ENCODE measurements at places on chromosomes 11 and 22.

GRCh38 chr22:42991010-42991651 lies 23.8 kb downstream of the PACSIN2 start:
- DNase-seq: no peak

DNA sequence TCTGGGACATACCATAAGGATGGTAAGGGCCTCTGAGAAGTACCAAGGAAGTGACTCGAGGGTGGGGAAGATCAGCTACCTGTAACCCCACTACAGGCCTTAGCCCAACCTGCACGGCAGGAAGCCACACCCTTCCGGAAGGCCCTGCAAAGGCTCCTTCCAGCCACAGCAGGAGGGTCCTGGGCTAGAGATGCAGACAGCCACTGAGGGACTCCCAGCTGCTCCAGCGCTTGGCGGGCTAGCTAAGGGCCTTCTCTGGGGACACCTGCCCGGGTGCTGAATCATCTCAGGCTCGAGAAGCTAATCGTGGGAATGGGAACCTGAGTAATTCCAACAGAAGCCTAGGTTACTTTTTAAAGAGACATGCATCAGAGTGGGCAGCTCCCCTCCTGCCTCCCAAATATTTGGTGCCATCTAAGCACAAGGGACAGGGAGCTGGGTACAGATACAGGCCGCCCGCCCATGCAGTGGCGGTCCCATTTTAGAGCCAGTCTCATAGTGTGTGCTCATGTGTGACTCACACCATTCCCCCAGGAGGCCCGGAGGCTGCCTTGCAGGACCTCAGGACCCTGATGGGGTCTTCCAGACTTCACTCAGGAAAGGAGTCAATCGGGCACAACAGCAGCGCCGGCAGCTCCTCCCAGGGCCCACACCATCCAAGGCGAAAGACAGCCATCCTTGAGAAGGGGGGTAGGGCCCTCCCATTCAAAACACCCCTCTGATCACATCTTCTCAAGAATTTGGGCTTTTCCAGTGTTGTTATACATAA lies 8.0 kb downstream of the MYH9 start:
- no peak for DNase-seq

DNA sequence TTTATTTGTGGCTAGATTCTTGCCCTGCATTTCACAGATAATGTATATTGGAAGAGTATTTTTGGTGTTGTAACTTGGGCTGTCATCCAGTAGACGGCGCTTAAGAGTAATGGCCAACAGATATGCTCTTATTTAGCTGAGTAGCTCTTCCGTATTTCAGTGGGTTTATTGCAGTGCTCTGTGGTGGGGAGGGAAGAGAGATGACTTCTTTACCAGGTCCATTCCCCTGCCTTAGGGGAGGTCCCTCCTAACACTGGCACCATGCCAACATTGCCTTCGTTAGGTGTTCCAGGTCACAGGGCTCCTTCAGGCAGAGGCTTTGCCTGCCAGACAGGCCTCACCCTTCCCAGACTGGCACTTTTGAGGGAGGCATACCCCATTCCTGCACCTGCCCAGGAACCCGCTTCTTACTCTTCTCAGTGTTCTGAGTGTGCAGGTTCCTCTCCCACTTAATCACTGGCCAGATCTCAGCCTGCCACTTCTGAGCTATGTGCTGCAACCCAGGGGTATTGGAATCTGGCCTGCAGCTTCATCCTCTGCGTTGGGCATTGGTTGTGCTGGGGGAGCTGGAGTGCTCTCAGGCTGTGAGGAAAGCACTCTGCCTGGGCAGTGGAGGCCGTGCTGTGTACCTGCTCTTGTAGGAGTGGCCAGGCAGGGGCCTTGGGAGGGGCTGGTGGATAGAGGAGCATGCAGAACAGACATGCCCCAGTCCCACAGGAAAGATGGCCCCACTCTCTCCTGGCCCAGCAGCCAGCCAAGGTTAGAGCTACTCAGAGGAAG lies 29.4 kb upstream of the SLN start:
- no peak for DNase-seq

DNA sequence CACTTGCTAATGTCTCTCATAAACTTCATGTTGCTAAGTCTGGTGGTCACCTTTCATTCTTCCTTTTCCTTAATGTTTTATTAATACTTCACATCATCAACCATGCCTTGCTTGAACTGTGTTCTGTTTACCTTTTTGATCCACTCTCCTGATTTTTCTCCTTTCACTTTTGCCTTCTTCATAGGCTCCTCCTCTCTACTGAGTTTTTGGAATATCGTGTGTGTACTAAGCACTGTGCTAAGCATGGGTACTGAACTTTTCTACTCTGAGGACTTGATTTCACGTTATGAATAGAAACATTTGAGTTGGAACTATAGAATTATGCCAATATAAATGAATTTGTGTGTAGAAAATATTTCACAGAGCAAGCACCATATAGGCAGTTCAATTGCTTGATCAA lies 90.6 kb downstream of the ATM start:
- DNase-seq: no peak

DNA sequence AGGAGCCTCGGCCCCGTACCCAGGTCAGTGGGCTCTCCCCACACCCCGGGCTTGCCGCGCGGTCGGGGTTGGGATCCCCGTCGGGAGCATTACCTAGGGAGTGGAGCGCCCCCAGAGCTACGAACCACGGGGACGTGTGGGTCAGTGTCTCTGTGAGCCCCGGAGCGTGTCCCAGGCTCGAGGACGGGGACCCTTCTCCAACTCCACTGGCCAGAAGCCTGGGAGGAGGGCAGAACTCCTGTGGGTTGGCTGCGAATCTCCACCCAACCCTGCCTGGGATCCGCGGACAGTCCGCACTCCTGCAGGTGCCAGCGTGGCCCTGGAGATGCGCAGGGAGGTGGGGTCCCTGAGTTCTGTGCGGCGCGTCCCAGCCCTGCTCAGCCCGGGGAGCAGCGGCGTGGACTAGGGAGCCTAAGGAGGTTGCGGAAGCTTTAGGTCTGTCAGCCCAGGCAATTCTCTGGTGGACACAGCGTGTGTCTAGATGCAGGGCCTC lies 346 bp downstream of the PPFIBP2 start:
- DNase-seq: no peak

- no peak for DNase-seq
Observed at GRCh38 chr22:37018815-37019308, 385 bp downstream of the TST start.

DNA sequence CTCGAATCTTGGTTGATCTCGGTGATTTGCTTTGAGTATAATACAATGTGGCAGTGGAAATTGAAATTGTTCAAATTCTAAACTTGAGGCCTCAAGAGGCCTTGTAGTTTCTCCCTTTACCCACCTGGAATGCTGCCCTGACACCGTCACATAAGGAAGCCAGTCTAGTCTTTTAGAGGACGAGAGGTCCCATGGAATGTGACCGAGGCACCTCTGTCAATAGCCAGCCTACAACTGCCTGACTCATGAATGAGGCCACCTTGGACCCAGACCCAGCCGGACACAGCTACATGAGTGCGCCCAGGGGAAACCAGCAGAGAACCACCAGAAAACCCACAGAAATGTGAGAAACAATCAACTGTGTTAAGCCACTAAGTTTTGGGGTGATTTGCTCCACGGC lies 52.5 kb downstream of the RPL27A start:
- DNase-seq: no peak

GRCh38 chr11:285021-285893 lies 3.7 kb upstream of the PGGHG start:
- DNase-seq: no peak

- no peak for DNase-seq
Observed at GRCh38 chr11:20221566-20221965, 61.3 kb upstream of the DBX1 start.

DNA sequence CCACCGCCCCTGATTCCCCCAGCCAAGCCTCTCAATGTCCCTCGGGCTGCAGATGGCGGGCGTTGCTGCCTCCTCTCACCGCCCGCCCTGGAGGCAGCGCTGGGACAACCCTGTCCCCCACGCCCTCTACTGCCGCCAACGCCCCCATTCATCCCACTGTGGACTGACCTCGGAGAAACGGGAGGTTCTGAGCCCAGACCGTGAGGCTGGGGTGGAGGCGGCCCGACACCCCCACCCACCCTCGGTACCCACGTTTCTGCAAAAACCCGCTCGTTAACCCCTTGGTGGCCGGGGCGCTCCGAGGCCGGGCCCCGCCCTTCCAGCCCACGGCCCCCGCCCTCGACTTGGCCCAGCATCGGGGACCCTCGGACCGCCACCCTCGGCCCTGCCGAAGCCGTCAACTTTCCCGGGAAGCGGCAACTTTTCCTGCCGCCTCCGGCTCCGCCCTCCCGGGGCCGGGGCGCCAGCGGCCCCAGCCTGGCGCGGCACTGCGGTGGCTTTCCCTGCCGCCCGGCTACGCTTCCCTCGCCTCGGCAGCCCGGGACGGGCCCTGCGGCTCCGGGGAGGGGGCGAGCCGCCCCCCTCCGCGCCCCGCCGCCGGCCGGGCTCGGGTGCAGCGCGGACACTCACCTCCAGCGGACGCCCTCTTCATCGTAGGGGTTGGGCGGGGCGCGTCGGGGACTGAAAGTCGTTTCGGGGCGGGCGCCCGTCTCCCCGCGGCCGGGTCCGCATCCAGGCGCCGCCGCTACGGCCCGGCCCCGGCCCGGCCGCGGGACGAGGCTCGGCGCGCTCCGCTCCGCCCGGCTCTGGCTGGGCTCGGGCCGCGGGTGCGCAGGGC lies 458 bp downstream of the RTN4R start:
- DNase-seq: no peak

DNA sequence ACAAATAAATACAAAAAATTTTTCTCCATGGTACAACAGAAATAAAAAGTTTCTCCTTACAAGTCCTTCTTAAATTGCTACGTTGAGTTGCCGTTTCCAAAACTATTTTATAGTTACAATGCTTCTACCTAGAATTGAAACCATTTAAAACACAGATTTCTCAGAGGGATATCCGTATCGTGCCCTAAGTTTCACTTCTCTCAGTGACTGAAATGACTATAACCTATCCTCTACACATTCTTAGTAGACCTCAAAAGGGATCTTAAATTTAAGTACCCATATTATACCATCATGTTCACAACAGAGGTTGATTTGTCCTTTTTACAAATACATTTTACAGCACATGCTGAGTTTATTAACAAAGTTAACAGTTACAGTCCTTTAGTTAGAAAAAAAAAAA lies 44.1 kb downstream of the USP28 start:
- no peak for DNase-seq

GRCh38 chr11:70908223-70908622 lies 344.2 kb downstream of the SHANK2 start:
- no peak for DNase-seq

GRCh38 chr22:43077121-43077877 lies 11.9 kb downstream of the TTLL1 start:
- DNase-seq: no peak

GRCh38 chr11:61369372-61370348 lies 7.5 kb downstream of the TMEM138 start:
- DNase-seq: no peak

GRCh38 chr11:15864026-15864805 lies 492.1 kb downstream of the SOX6 start:
- no peak for DNase-seq

GRCh38 chr11:96307776-96308140 lies 35.2 kb downstream of the MAML2 start:
- DNase-seq: no peak

DNA sequence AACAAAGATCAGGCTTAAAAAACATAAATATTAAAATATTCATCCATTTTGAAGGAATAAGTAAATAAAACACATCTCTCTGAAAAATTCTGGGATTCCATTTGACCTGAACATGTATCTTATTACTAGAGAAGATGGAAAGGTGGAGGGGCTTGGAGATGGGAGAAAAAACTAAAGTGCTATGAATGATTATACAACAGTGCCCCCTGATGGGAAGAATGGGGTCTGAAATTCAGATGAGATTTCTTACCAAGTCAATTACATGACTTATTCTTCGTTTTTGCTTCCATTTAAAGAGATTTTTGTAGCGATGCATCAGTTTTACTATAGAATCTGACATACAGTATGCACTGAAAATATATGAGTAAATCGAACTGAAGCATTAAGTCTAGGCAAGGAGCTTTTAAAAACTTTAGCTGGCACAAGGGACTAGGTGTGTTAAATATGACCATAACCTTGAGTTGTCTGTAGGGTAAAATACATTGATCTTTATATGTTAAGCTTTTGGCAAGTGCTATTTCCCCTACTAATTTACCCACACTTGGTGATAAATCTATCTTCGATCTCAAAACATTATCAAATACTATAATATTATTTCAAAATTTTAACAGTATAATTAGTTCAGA lies 718.8 kb downstream of the CNTN5 start:
- DNase-seq: no peak

GRCh38 chr22:44555597-44555996 lies 57.6 kb upstream of the RTL6 start:
- no peak for DNase-seq

GRCh38 chr11:46738887-46739286 lies 19.9 kb downstream of the F2 start:
- DNase-seq: no peak

GRCh38 chr11:33944693-33945424 lies 53.0 kb upstream of the LMO2 start:
- no peak for DNase-seq

GRCh38 chr11:87359401-87359800 lies 321.7 kb downstream of the TMEM135 start:
- DNase-seq: no peak

DNA sequence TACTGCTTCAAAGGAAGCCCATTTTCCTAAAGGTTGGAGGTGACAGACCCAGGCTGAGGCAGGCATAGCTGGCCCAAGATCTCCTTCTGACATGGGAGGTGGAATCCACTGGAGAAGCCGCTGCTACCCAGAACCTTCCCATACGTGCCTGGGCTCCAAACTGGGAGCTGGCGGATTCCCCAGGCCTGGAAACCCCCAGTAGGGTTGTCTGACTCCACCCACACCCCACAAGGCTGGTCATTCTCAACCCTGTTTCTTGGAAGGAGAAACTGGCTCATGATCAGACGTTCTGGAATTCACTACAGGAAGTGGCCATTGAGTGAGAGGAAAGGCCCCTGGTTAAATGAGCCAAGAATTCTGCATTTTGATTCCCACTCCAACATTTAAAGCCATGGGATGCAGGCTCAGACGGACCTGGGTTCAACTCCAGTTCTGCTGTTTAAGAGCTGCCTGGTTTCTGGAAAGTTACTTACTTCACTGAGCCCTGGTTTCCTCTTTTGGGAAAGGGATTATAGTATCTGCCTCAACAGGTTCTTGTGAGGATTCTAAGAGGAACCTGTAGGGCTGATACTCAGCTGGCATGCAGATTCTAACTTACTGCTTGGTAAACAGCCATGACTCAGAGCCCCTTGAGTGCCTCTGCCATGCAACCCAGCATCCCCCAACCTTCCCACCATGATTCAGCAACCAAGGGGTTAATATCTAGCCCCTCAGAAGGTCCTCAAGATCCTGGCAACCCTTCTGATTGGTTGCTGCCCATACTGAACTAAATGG lies 19.4 kb upstream of the TSKU start:
- DNase-seq: no peak

GRCh38 chr22:19819208-19819910 lies 35.3 kb downstream of the GNB1L start:
- DNase-seq: no peak

DNA sequence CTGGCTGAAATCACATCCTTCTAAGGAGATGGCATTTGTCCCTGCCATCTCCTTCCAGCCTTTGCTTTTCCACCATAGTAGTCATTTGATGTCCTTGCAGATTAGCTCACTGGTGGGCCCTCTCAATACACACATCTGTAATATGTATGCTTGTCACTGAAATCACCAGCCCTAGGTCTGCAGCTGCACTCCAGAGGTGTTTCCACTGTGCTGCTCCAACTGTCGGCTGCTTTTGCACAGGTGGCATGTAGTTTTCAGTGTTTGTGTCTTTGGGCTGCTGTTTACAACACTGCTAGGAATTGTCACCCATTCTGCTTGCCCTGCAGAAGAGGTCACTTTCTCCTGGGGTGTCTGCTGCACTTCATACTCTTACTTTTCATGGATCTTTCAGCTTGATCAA lies 69.0 kb upstream of the GRAMD1B start:
- no peak for DNase-seq

- no peak for DNase-seq
Observed at GRCh38 chr11:84899740-84900139, 727.4 kb downstream of the DLG2 start.

All from activated CD4-positive, alpha-beta T cell treated with anti-CD3 and anti-CD28 coated beads, Interleukin-2, amount 50 U/mL, for 4 hours (primary cell).